SK-N-SH treated with all-trans-retinoic acid at 6 μM for 48 hours (cell line): ENCODE measurements at places on chromosomes 5 and 9.
A peak's percentile ranks its signal among the peaks of the same experiment; 100 is the strongest.

DNA sequence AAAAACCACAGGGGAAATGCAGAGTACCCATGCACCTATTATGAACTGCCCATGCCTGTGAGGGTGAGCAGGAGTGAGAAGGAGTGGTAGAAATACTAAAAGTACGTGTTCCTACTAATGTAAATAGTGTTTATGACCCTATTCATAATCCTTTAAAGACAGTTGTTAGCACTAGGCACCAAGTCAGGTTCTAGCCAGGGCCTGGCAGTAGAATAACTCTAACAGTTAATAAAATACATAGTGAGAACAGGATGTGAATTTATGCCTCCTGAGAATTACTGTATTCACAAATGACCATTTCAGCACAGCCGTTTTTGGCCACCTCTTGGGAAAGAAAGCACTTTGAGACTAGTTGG, 103.2 kb upstream of the TARS1 start:
- no peak for ATAC-seq

GRCh38 chr9:14797435-14797834, 74.9 kb upstream of the CER1 start:
- ATAC-seq, result no peak

DNA sequence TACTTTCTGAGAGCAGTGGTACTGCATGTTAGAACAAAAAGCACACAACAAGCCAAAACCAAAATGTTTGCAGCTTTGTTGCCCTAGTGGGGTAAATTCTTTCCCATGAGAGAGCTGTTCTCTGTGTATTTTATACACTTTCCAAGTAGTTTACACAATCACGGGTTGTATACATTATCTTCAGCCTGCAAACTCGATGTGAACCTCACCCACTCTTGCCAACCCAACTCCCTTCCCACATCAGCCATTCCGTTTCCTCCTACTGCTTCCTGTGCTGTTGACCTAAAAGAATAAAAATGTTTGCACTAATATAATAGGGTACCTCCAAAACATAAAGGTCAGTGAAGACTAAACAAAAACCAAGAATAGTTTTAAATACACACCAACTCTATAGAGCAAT, 47.0 kb downstream of the IQGAP2 start:
- ATAC-seq, result no peak

GRCh38 chr9:97923529-97924108, 1.3 kb upstream of the TRMO start:
- peak; percentile 72 for ATAC-seq

DNA sequence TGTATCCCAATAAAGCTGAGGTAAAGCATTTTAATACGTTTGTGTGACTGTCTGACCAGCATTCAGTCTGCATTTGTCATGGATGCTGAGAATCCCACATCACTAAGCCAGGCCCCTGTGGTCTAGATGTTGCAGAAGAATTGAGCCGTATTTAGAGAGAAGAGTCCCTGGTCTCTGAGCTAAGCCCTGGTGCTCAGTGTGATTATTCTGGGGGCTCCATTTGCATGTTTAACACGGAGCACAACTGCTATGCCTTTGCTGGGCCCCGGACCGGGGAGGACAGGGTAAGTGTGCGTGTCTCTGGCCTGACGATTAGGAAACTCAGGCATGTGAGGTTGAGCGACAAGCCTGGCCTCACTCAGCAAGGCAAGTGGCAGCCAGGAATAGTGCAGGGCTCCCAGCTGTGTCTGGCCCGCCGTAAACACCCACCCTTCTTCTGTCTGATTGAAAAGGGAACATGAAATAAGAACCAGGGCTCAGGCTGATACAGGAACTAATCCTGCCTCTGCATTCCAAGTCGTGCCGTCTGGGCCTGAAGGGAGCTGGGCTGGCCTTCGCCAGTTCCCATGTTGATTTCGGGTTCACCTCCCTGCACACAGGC, 22.3 kb downstream of the FAM78A start:
- ATAC-seq, result no peak

DNA sequence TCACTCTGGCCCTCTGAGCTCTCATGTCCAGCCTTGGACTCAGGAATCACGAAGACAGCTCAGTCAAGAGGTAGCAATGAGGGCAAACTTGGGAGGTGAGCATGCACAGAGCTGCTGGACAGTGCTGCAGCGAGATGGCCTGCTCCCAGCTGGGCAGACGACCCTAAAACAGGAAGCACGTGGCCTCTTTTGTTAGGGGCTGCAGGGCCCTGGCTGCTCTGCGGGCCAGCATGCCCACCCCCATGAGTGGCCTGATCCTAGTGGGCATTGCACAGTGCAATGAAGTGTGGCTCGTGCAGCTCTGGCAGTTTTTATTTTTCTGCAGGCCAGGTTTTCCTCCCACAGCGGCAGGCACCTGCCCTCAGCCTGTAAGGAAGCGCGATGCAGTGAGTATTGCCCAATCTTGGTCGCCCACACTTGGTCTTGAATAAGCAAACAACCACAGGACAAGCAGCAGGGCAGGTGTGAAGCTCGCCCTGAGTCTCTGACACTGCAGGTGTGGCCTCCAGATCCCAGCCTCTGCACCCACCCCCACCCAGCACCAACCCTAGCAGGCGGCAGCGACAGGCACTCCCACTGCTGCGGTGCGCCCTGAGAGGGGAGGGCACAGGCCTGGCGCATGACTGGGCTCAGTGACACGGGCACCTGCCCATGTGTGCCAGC, 60.8 kb downstream of the SEMA4D start:
- no peak for ATAC-seq

DNA sequence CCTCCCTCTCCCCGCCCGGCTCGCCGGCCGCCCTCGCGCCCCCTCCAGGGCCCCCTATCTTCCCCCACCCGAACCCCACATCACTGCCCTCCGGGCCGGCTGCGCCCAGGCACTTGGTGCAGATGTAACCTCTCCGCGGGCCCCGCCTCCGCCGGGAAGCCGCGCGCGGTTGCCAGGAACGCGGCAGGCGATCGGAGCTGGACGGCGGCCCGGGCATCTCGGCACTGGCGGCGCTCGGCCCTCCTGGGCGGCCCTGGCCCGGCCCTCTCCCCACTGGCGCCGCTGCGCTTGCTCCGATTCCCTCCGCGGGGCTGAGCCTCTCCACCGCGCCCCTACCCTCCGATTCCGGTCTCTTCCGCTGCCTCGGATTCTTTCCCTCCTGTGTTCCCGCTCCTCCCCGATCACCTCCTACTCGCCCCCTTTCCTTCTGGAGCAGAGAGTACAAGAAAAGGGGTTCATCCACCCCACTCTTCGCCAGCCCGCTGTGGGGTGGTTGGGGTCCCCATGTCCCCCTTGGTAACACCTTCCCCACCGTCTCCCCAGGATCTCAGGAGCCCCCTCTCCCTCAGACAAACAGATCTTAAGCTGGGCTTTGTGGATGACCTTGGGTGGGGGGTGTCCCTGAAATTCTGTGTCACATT, 70.6 kb downstream of the C9orf50 start:
- peak; percentile 92 for ATAC-seq

DNA sequence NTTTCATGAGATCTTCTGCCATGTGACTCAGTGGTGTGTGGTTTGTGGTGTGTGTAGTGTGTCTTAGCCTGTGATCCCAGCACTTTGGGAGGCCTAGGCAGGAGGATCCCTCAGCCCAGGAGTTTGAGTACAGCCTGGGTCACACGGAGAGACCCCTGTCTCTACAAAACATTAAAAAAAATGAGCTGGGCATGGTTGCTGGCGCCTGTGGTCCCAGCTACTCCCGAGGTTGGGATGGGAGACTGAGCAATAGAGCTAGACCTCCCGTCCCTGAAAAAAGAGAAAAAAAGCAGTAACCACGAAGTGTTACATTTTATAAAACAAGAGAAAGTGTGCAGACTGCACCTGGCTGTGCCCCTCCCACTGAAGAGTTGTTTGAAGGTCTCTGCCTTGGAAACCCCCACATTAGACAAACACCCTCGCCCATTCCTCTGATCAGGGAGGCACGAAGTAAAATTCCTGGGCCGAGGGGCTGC, 21.2 kb upstream of the RNU6ATAC start:
- no peak for ATAC-seq

DNA sequence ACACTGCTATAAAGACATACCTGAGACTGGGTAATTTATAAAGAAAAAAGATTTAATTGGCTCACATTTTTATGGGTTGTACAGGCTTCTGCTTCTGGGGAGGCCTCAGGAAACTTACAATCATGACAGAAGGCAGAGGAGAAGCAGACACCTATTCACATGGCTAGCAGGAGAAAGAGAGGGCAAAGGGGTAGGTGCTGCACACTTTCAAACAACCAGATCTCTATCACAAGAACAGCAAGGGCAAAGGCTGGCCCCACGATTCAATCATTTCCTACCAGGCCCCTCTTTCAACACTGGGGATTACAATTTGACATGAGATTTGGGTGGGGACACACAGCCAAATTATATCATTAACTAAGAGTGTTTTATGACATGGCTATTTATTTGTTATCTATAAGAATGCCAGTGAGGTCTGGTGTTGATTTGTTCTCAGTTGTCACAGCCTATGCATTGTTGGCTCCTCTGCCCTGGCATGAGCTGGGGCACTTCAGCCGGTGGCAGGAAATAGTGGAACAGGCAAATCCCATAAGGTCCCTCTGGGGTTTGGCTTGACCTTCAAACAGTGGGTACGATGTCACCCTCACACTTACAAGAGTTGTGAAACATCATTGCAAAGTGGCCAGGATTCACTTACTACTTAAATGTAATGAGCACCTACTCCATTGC, 44.1 kb downstream of the SPARC start:
- no peak for ATAC-seq

- ATAC-seq, result no peak
These were observed 379.0 kb upstream of the RPS23 start for GRCh38 chr5:82657033-82657699.

GRCh38 chr5:133974142-133974541, 5.7 kb upstream of the C5orf15 start:
- ATAC-seq, result no peak

GRCh38 chr5:1795506-1795905, 4.1 kb downstream of the MRPL36 start:
- no peak for ATAC-seq

GRCh38 chr5:150636391-150637244, 3.8 kb upstream of the SYNPO start:
- peak; percentile 72 for ATAC-seq

DNA sequence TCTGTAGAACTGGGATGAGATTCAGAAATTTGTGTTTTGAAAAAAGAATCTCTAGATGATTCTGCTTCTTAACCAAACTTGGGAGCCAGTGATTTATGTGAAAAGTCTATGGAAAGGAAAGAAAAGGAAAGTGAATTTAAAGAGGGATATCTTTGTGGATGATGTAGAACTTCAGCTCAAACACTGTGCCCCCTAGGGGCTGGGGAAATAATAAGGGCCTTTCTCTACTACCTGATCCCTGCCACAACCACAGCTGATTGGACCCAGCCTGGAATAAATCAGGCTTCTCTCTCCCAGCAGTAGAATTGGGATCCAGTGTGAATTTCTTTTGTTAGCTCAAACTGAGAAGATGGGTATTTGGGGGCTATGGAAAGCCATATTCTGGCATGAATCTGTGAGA, 155.0 kb downstream of the PRELID2 start:
- no peak for ATAC-seq

- ATAC-seq, result peak; percentile 74
These were observed 1.1 kb downstream of the CTNNAL1 start for GRCh38 chr9:109012009-109012875.

DNA sequence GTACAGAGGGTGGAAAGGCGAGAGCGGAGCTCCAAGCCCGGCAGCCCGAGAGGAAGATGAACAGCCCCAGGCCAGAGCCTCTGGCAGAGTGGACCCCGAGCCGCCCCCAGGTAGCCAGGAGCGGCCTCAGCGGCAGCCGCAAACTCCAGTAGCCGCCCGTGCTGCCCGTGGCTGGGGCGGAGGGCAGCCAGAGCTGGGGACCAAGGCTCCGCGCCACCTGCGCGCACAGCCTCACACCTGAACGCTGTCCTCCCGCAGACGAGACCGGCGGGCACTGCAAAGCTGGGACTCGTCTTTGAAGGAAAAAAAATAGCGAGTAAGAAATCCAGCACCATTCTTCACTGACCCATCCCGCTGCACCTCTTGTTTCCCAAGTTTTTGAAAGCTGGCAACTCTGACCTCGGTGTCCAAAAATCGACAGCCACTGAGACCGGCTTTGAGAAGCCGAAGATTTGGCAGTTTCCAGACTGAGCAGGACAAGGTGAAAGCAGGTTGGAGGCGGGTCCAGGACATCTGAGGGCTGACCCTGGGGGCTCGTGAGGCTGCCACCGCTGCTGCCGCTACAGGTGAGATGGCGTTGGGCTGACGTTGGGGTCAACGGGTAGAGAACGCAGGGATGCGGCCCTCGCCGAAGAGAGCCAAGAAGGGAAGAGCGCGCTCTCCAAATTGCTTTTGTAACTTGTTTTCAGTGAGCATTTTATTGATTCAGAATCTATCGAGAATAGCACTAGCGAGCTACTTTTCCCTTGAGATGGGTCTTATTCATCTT, at the start of gene PTGER4:
TSS of gene PTGER4 (plus strand) at position 3 of the 769 bp plus-strand sequence. CDS start 1,079 bp downstream, outside the sequence.
- peak; percentile 50; the same call in 2 of the 3 replicates for ATAC-seq
